ENCODE measurements at places on chromosomes 3 and 15. TPM values are rescaled to one million over a fixed set of nuclear protein-coding genes. Genes with fewer than 3 reads are reported as not detected.
A peak's percentile ranks its signal among the peaks of the same experiment; 100 is the strongest.

The SLC9A9 gene
- total RNA-seq = 1.4 TPM

The SOX14 gene
- total RNA-seq = not detected

DNA sequence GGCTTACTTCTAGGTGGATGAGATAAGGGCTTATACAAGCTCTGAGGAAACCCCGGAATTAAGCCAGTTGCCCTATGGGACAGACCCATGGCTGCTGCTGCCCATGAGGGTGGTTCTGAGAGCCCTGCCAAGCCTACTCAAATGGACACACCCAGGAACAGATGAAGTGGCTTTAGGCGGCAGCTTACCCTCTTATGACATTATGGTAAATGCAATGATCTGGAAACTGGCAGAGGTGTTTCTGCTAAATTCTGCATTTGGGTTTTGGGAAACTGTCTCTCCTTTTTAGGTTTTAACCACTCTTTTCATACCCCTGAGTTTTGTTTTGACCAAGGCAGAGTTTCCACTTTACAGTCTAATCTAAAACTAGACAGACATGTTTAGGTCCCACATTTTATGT is 9.0 kb upstream of the ZBED2 start:
- peak; percentile 67 for DNase-seq

GRCh38 chr3:119676020-119676419 is 1.2 kb downstream of the COX17 start:
- DNase-seq = no peak

GRCh38 chr3:51617597-51617996 is 53.5 kb upstream of the TEX264 start:
- no peak for DNase-seq

DNA sequence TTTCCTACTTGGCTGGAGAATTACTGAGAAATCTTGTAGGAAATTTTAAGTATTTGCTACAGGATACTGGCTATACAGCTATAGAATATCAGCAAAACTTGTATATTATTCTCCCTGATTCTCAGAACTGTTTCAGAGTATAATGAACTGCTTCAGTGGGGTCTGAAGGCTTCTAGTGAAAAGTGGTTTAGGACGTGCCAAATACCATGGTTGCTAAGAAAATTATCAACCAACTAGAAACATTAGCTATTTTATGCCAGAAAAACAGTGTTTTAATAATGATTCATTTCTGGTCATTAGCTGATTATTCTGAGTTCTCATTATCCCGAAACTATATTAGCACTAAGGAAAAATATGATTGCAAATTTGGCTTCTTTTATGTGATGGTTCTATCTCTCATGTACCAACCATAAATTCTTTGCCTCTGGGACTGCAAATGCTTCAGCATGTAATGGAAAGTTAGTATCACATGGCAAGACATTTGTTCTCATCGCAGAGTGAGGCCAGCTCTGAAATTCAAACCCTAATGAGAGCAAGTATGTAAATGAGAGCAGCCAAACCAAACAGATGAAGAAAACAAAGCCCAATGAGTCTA is 11.0 kb upstream of the TSC22D2 start:
- no peak for DNase-seq
